Right cardiac atrium (tissue), 5 donors: ENCODE measurements at places on chromosomes 1 and 21. TPM values are rescaled to one million over a fixed set of nuclear protein-coding genes. Genes with fewer than 3 reads are reported as not detected.
A peak's percentile ranks its signal among the peaks of the same experiment; 100 is the strongest.

Gene CFHR5
- not detected for total RNA-seq

- no peak for DNase-seq
These were observed 11.4 kb upstream of the FAM163A start for GRCh38 chr1:179731643-179732042.

Gene S100A7
- not detected for total RNA-seq

- DNase-seq = no peak
These were observed 9.7 kb downstream of the SFT2D2 start for GRCh38 chr1:168235548-168235885.

DNA sequence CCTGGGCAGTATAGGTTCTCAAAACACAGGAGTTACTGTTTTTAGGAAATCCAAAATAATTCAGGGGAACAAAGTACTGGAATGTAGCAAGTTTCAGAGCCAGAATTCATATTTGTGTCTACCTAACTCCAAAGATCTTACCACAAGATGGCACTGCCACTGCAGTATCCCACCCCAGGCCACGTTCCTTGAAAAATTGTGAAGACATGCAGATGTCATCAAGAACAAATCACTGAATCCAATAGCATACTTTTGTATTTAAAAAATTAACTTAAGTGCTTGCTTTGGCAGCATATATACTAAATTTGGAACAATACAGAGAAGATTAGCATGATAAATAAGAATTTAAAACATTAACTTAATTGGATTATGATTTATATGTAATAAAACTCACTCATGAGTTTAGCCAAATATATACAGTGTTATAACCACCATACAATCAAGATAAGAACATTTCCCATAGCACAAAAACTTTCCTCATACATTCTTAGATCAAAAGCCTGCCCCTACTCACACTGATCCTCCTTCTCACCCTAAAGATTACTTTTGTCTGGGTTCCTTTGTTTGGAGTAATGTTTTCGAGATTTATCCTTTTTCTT is 209.9 kb downstream of the FAF1 start:
- no peak for DNase-seq

Gene ACTA1
- total RNA-seq = 54.5 TPM

Gene TNNI3K
- 34.3 TPM for total RNA-seq

- no peak for DNase-seq
These were observed 13.5 kb downstream of the ATP1A2 start for GRCh38 chr1:160129046-160129445.

- DNase-seq = no peak
These were observed 249.2 kb downstream of the SLC45A1 start for GRCh38 chr1:8567146-8567545.

DNA sequence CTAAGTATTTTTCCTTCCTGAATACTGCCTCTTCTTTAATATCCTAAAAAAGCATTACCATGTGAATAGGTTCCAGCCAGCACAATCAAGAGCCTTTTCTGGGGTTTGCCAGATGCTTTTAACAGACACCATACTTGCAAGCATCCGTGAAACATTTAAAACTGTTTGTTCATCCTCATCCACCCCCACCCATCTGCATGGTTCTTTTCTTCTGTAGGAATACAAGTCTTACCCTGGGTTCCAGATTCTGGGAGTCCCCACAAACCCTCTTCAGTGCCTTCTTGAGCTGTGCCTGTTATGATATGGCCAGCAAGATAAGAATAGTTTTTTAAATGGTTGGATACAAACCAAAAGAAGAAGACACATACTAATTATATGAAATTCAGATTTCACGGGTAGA is 354.9 kb upstream of the PLXNA2 start:
- DNase-seq = no peak

DNA sequence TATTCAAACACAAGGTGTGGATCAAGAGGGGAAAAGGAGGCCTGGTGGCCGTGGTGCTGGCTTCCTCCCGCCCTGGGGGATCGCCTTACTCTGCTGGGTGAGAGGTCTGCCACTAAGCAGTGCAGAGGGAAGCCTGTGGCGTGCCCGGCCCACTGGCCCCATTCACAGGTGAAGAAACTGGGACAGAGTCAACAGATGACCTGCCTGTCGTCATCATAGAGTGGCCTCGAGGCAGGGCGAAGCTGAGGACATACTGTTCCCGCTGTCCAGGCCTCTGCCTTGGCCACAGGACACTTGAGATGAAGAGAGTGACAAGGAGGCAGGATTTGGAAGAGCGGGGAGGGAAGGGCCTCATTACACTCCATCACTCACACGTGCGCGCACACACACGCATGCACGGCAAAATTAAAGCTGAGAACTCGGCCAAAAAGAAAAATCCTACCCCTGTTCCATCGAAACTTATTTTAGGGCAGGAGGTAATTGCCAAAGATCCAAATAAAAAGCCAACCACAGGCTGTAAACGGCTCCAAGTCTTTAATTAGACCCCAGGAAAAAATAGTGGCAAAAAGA is 50.5 kb downstream of the CASZ1 start:
- DNase-seq = peak; percentile 57

GRCh38 chr1:228154670-228155571 is 5.2 kb downstream of the GJC2 start:
- peak; percentile 52 for DNase-seq

GRCh38 chr1:68495968-68496679 is 758 bp downstream of the DEPDC1 start:
- DNase-seq = no peak

Gene TSPAN2
- total RNA-seq = 16.6 TPM

- no peak for DNase-seq
These were observed 170.4 kb downstream of the RHOU start for GRCh38 chr1:228905701-228906101.

- peak; percentile 16 for DNase-seq
These were observed 508 bp downstream of the RAVER2 start for GRCh38 chr1:64745181-64745985.

DNA sequence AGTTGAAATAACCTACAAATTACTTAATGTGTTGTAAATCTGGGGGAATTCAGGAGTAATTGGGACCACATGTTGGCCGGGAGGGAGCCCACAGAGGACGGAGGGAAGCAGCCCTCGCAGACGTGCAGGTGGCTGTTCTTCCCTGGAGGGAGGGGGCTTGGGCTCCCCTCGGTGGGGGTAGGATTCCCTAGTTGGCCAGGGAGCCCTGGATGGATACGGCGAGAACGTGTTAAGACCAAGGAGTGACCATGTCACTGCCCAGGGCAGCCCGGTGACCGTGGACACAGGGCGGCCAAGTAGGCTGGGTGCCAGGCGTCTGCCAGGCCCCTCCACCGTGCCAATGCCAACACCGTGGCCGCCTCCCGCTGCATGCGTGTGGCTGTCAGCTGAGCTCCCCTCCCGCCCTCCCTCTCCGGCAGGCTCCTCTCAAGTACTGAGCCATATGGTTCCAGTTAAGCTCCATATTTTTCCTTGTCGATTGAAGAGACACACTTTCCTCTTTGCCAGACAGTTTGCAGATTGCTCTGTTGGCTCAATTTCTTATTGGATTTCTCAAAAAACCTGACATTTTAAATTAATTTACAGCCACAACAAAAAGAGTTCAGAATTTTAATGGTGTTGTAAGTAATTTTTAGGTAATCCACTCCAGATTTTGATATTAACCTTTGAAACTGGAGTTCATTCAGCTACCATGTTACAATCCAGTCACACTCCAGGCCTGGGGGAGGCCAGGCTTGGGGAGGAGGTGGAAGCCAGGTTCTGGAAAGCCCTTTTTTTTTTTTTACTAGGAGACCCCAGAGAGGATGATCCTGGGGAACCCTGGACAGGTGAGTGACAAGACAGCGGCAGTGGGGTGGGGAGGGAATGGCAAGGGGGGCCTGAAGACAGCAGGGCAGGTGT is 71.2 kb downstream of the CASZ1 start:
- DNase-seq = peak; percentile 89

Gene ATP13A2
- total RNA-seq = 15.1 TPM

DNA sequence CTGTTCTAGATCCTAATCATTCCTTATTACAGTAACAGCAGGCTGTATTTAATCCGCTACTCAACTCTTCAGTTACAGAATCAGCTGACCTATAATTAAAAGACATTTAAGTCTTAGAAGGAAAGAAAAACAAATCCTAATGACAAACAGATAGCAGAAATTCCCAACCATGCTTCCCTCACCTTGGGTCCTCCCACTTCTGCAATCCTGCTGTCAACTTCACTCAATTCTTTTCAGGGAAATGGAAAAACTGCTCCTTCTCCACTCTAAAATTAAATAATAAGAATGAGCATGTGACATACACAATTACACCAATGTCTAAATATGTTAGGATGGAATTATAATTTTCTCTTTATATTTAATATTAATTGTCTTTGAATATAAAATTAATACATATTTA is 182.6 kb upstream of the LYPLAL1 start:
- DNase-seq = no peak

DNA sequence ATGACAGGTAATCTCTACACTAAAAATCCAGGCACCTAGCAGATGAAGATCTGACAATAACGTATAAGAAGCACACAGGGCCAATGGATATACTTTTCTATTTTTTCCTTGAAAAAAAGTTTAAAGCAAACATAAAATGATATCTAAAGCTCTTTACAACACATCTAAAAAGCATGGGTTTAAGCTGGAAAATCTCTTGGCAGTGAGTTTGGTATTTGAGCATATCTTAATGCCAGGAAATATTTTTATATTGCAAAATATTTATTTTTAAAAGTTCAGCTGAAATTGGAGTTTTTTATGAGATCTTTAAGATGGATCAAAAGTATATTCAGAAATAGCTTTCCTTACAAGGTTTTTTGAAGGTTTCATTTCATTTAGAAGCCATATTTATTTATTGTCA is 40.5 kb downstream of the SLC5A9 start:
- DNase-seq = no peak

GRCh38 chr1:110765640-110766335 is 91.0 kb upstream of the KCNA3 start:
- DNase-seq = no peak

Gene UROD
- total RNA-seq = 83.8 TPM

DNA sequence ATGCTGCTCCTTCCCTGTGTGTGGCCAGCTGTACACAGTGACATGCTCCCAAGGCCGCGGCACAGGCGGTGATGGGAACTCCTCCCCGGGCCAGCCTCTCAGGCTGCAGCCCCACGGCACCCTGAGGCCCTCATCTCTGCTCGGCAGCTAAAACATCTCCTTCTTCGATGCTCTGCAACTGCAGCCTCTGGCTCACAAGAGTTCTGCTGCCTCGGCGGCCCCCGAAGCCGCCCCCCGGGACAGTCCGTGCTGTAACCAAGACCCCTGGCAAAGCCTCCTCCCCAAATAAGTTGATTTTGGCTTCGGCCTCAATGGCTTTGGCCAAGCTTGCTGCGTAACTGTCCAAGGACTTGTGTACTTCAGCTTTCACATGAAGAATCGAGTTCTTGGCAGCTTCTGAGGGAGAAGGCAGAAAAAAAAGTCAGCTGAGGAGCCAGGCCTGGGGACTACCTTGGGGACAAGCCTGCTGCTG is 51.3 kb downstream of the GPR161 start:
- DNase-seq = peak; percentile 80

DNA sequence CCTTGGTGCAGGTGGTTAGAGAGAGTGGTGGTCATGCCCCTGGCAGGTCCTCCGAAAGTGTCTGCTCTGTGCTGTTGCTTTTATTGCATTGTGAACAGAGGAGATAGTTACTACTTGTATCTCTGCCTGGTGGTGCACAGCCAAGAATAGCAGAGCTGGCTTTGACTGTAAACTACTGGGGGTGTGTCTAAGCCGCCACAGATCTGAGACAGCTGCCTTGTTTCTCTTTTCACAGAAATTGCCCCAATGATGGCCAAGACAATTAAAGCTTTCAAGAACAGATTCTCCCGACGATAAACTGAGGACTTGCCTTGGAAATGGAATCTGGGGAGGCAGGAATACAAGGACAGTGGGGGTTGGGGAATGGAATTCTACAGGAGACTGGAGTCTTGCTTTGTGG is 16.0 kb downstream of the ELOA start:
- peak; percentile 30 for DNase-seq

DNA sequence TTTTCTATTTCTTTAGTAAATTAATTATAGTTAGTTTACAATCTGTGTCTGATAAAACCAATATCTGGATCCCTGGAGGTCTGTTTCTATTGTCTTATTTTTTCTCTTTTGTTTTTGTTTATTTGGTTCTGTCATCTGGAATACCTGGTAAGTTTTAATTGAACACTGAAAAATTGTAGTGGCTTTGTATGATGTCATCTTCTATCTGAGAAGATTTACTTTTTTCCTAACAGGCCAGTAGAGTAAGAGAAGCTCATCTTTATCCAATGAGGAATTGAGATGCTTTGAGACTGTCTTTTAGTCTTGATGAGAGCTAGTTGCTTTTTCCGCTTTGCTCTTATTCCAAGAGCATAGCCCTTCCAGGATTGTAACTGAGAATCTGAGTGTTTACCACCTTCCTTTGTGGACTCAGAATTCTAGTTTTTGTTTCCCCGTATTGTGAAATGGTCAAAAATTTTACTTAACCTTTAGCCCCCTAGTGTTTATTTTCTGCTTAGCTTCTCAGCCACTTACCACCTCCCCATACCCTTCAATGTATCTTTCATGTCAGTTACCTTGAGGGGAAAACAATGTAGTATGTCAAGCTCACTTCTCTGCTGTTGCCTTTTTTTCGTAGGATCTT is 25.0 kb downstream of the PTGFRN start:
- no peak for DNase-seq

- peak; percentile 91 for DNase-seq
These were observed 18.8 kb downstream of the KNCN start for GRCh38 chr1:46532498-46533178.

Gene RPTN
- not detected for total RNA-seq

GRCh38 chr1:231983588-231984193 is 357.1 kb downstream of the DISC1 start:
- DNase-seq = no peak

GRCh38 chr1:116574581-116575291 is 3.9 kb upstream of the CD58 start:
- peak; percentile 68 for DNase-seq

Gene SIK1
- 22.3 TPM for total RNA-seq

- no peak for DNase-seq
These were observed 68.4 kb upstream of the MAGI3 start for GRCh38 chr1:113321771-113322387.

- no peak for DNase-seq
These were observed 8.8 kb upstream of the COG2 start for GRCh38 chr1:230633469-230633868.

GRCh38 chr1:246144931-246145330 is 362.1 kb downstream of the SMYD3 start:
- no peak for DNase-seq

Gene MAP1LC3C
- total RNA-seq = 0.37 TPM

Gene GSTM5
- 13.0 TPM for total RNA-seq

DNA sequence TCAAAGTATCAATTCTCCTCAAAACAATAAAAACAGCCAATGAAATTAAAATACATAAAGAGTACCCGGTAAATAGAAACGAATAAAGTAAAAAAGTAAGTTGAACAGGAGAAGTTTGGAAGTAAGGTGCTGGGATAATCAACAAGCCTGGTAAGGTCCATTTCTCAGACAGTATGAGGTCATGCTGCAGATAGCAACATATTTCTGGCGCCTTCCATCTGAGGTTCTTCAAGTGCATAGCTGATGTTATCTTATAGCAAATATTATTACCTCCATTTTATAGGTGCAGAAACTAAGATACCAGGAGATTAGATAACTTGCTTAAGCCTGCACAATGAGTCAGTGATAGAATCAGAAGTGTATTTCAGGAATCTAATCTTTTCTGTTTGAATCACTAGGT is 23.7 kb upstream of the CEP350 start:
- DNase-seq = no peak

Gene CD5L
- total RNA-seq = 0.24 TPM
